RPMI7951 (cell line): ENCODE measurements at places on chromosomes 3 and 15. TPM values are rescaled to one million over a fixed set of nuclear protein-coding genes. Genes with fewer than 3 reads are reported as not detected.

PFKFB4 gene
- 41.2 and 56.9 TPM in 2 replicates for total RNA-seq

MESP2 gene
- 1.8 and 2.6 TPM in 2 replicates for total RNA-seq

SYNM gene
- 6.6 and 7.3 TPM in 2 replicates for total RNA-seq

TMEM108 gene
- total RNA-seq = 0.12 and 0.39 TPM in 2 replicates

GP9 gene
- total RNA-seq = not detected in 2 replicates

GOLGA8R gene
- total RNA-seq = 0.24 and 0.39 TPM in 2 replicates

NR2E3 gene
- total RNA-seq = not detected in 2 replicates

CDC25A gene
- 13.5 and 16.9 TPM in 2 replicates for total RNA-seq

GNAT1 gene
- total RNA-seq = not detected in 2 replicates

H1-8 gene
- total RNA-seq = not detected in 2 replicates

MYO9A gene
- 18.4 and 21.4 TPM in 2 replicates for total RNA-seq

HRG gene
- total RNA-seq = not detected in 2 replicates

CPLX3 gene
- not detected in 2 replicates for total RNA-seq

LSAMP gene
- total RNA-seq = 0.12 and 0.59 TPM in 2 replicates

MASP1 gene
- not detected in 2 replicates for total RNA-seq

GRAMD2A gene
- total RNA-seq = not detected in 2 replicates

ZIC1 gene
- 12.1 and 12.2 TPM in 2 replicates for total RNA-seq
